ENCODE measurements at places on chromosomes 12 and 14.

GRCh38 chr14:98370352-98370751 is 901.6 kb downstream of the BCL11B start:
- DNase-seq = no peak

DNA sequence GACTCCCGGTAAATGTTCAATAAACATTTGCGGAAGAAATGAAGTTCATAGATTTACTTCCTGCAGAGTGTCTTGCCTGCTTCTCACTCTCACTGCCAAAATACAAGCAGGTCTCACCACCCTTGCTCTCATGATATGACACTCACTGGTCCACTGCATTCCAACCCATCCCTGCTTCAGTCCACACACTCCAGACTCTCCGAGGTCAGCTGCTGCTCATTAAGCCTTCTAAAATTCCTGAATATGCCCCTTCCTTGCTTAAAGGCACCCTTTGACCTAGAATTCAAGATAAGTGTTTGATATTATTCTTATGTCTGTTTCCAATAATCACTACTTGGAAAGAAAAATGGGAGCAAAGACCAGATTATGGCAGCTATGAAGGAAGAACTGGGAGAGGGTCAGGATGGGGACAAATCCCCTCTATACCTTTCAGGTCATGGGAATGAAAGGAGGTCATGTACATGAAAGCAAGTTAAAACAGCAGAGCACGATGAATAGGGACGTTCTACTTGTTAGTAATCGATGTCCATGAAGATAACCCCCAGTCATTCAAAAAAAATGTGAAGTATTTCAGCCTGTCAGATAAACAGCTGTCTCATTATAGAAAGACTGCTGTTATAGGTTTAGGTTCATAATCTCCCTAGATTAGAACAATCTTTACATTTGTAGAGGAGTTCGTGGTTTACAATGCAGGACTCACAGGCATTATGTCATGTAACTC is 10.5 kb upstream of the NID2 start:
- DNase-seq = no peak

GRCh38 chr14:104882325-104882973 is 17.4 kb downstream of the CEP170B start:
- DNase-seq = no peak

DNA sequence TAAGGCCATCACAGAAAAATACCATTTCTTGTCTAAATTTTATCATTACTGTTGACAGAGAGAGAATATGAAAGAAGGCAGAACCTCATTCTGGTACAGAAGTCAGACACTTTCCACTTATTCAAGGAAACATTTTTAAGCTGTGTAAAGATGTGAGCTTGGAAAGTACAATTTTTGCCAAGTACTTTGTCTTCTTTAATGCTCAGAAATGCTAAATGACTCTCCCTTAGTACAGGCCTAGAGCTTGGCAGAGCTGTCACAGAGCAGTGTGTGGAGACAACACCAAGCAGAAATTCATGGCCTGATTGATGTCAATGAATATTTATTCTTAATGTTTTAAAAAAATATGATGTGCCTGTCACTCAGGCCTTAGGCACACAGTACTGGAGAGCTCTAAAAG is 20.7 kb downstream of the NT5DC3 start:
- DNase-seq = no peak

- no peak for DNase-seq
Observed at GRCh38 chr14:55399183-55399582, 12.4 kb downstream of the ATG14 start.

DNA sequence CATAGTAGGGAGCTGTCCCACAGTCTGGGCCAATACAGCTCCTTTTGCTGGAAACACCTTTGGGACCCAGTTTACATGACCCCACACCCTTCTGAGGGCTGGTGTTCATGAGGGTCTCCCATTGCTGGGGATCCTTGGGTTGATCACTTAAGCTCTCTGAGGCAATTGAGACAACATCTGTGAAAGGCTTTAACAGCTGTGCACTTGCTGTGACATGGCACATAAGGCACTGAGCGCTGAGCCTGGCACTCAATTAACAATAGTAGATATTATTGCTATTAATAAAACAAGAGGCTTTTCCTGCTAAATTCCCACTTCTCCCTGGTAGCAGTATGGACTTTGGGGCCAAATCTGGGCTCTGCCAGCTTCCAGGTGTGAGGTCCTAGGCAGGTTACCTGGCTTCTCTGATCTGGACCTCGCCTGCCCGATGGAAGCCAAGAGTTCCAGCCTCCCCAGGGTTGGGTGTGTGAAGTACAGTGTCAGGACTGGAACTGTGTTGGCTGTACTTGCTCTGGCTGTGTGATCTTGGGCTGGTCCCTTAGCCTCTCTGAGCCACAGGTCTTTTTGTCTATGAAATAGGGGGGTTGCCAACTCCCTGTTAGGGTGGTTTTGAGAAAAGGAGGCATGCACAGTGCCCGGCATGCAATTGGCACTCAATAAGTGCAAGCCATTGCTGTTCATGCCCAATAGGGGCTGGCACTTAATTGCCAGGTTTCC is 3.1 kb downstream of the SH2B3 start:
- DNase-seq = no peak

DNA sequence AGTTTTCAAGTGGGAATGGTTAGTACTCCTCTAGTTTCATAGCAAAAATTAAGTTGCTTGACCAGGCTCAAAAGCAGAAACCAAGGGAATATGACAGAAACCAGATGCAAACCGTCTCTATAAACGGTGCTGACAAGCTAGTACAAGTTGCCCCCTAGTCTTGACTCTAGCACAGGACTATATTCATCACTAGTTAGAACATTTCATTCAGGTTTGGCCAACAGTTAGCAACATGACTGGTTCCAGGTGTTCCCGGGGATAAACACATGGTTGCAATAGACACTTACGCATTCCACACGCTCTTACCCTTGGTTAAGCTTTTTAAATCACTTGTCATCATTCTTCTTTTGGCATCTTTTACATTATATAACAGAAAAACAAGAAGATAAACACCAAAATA is 103.6 kb downstream of the SCFD1 start:
- DNase-seq = no peak

- DNase-seq = no peak
Observed at GRCh38 chr12:129185855-129186254, 332.6 kb downstream of the GLT1D1 start.

DNA sequence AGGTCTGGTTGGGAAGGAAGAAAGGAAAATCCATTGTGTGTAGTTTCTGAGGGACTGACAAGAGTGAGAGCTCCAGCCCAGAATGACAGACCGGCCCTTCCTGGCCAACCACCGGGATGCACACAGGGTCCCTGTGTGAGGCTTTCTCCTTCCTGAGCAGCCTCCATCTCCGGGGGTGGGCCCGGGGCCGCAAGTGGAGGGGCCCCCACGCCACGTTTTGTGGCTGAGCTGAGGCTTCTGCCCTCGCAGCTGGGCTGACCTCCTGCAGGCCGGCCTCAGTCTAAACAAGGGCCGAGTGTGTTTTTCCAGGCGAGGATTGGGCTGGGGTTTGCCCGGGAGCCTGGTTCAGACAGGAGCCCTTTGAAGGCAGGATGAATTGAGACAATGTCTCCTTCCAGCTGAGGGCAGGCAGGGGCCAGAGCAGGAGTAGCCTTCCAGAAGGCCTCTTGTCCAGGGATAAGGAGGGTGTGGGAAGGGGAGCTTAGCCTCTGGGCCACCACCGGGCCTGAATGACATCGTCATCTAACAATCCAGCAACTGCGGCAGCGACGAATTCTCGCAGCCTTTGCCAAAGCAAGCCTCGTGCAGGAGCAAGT is 96.5 kb upstream of the NCOR2 start:
- no peak for DNase-seq

- no peak for DNase-seq
Observed at GRCh38 chr14:79419571-79420327, 791.6 kb downstream of the DIO2 start.

DNA sequence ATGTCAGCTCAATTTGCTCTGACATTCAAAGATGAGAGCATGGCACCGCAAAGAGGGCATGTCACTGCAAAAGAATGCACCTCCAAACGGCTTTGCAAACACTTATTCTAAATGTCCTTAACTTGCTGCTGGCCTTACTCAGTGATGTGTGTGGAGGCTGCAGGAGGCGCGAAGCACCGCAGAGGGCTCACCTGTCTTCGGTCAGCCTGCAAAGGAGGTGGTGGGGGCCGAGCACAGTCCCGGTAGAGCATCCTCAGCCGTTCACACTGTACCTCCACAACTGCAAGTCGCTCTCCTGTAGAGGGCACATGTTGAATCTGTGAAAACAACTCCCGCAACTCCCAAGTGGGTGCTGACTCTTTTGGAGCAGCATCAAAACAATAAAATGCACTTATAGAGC is 93.8 kb downstream of the TRAFD1 start:
- no peak for DNase-seq

DNA sequence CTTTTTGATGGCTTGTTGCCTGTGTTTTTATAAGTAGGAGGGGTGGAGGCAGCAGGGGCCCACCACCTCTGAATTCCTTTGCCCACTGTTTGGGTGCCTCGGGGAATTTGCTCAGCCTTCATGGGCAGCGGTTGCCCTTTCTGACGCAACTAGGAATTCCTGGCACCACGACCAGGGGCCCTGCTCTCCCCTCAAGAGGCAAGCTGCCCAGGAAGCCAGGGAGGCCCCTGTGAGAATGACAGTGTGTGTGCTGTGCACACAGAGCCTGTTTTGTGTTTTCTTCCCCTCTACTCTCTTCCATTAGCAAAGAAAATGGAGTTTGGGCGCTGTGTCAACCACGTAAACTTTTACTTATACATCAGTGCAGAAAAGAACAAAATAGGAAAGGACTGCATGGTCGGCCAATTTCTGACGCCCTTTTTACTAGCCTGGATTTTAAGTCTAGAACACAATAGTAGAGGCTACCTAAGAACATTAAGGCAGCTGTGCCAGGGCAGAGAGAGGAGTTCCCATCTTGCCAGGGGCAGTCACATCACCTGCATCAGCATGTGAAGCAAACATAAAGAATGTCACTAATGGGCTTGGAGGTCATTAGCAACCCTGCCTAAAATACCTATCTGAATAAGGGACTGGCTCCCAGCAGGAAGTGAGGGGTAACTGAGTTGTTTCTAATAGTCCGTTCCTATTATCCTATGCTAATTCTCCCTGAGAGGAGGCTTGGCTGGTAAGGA is 17.9 kb upstream of the PTGR2 start:
- DNase-seq = no peak

DNA sequence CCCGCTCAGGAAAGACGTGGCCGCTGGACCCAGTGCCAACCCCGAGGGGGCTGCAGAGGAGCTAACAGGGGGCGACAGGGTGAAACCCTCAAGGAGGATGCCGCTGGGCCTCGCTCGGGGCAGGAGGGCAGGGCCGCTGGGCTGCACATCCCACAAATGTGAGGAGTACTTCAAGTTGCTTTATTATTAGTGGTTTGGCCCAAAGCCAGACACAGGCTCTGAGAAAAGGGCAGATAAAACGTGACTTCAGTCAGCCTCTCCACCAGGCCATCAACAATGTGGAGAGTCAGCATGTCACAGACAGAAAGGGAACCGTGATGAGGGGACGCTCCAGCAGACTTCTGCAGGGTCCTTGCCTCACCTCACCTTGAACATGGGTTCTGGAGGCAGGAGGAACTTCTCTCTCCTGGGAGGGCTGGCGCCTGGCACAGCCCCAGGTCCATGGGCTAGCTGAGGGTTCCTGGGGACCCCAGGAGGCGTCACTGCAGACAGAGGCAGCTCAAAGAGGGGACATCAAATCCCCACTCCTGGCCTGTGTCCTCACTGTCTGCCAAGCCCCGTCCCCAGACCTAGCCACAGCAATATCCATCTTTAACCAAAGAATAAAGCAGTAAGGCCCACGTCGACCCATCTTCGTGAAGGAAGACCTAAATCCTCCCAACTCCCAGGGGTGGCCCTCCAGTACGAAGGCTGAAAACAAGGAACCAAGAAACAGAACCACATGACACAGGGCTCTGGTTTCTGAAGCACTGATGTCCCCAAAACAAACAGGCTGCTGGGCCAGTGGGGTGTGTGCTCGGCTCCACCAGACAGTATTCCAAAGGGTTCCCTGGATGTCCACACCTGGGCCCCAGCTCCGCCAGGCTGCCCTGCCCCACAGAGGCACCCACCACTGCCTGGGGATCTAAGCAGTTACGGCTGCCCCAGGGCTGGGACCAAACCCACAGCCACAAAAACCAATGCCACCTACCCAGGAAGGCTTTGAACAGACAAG is 35.1 kb downstream of the CCDC85C start:
- no peak for DNase-seq

DNA sequence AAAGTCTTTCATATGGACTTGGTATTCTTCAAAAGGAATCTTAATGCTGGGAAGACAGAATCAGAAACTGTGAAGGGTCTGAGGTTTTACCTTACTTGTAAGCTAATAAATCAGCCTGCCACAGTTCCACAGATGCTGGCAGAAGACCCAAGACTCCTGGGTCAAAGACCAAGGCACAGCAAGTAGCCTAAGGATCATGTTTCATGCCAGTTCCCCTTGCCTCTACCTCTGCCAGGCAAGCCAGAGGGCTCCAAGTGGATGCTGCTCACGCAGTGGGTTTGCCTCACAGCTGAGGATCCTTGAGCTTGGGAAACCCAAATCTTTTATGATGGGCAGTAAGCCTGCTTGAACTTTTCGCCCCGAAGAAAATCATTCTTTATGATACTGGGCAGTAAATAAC is 15.2 kb upstream of the RXYLT1 start:
- DNase-seq = no peak

DNA sequence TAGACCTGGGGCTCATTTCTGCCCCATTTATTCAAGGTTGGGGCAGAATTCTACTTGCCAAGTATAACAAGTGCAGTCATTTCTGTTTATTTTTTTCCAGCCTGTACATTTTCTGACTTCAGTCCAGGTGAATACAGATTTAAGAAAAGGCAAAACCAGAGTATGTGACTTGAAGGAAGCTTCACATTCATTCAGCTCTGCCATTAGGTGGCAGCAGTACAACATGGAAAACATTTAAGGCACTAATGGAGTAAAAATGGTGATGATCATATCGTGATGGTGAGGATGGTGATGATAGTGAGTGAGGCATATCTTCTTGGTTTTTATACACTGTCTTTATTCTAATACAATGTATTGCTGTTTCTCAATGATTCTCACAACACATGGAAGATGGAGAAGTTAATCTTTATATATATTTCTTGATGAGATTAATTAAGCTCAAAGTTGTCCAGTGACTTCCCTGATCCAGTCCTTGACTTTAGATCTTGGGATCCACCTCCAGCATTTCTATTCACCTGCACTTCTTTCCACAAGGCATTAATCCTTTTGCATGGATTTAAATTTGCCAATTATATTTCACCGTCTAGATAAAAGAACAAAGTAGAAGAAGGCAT is 176.7 kb upstream of the SEL1L start:
- no peak for DNase-seq

DNA sequence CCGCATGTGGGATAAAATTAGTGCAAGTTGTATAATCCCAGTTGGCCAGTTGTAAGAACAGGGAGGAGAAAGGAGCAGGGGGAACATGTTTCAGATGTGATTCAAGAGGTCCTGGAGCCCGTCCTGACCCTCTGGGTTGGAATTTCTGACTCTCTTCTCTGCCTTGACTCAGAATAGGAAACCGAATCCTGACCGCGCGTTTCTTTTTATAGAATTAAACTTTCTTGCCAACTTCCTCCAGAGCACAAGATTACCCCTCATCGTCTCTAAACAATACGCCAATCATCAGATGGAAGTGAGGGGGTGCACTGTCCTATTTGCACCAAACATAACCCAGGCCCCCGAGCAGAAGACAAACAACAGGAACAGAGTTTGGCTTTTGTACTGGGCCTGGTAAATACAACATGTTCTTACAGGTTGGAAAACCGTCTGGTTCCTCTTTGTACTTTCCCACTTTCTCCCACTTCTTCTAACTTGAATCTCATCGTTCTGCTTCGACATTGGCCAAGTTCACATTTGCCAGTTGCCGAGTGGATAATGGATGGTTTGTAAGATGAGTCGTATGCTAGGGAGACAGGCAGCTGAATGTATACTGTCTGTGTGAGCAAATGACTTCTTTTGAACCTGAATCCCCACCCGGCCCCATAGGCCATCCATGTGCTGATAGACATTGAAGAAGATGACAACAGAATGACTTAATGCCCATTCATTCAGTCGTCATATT is 42.6 kb upstream of the MED13L start:
- DNase-seq = no peak

All from GM12864 (cell line).